ENCODE measurements at places on chromosomes 1 and 21.
A peak's percentile ranks its signal among the peaks of the same experiment; 100 is the strongest.

GRCh38 chr1:37636435-37636834 is 1.7 kb upstream of the RSPO1 start:
- no peak overlapping the region for H3K4me3 ChIP-seq
- no peak overlapping the region for H3K27ac ChIP-seq
- peaks cover 94% of the 10 kb centered on the region for H3K27me3 ChIP-seq
- H3K4me1 ChIP-seq, result peaks cover 10% of the 10 kb centered on the region

DNA sequence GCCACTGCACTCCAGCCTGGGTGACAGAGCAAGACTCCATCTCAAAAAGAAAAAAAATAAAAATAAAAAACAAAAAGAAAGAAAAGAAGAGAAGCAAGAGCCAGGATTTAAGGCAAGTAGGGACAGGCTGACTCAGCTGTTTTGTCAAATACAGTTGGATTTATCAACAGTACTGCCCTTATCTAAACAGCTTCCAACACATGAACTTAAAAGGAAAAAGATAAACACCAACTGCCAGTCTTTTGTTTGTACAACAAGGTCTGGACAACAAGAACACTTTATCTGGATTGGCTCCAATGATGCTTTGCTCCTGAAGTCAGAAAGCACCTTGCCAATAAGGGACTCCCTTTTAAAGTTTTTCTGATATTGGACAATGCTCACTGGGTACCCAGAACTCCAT is 886.0 kb downstream of the ADGRL2 start:
- DNase-seq, result no peak
- no peaks in the 10 kb centered on the region for H3K36me3 ChIP-seq
- no peaks in the 10 kb centered on the region for H3K27me3 ChIP-seq

GRCh38 chr1:36151134-36151844 is 2.0 kb upstream of the TRAPPC3 start:
- H3K36me3 ChIP-seq, result peaks cover 3% of the 10 kb centered on the region
- no peaks in the 10 kb centered on the region for H3K27me3 ChIP-seq
- DNase-seq, result no peak
- H3K4me3 ChIP-seq, result peak overlapping the region; percentile 60
- H3K27ac ChIP-seq, result peak overlapping the region; percentile 79
- peaks cover 16% of the 10 kb centered on the region for H3K4me1 ChIP-seq

GRCh38 chr1:58755468-58755872 is 28.4 kb downstream of the JUN start:
- no peak overlapping the region for H3K4me3 ChIP-seq
- no peaks in the 10 kb centered on the region for H3K27me3 ChIP-seq
- H3K36me3 ChIP-seq, result no peaks in the 10 kb centered on the region
- H3K4me1 ChIP-seq, result peaks cover 16% of the 10 kb centered on the region
- peak; percentile 95 for DNase-seq

- H3K27me3 ChIP-seq, result no peaks in the 10 kb centered on the region
- DNase-seq, result peak; percentile 56
- no peak overlapping the region for H3K27ac ChIP-seq
- H3K4me3 ChIP-seq, result no peak overlapping the region
- H3K36me3 ChIP-seq, result no peaks in the 10 kb centered on the region
- no peaks in the 10 kb centered on the region for H3K4me1 ChIP-seq
Observed at GRCh38 chr1:196317535-196318522, 290.4 kb downstream of the KCNT2 start.

GRCh38 chr1:202685641-202686040 is 24.6 kb downstream of the SYT2 start:
- H3K4me3 ChIP-seq, result no peak overlapping the region
- H3K36me3 ChIP-seq, result no peaks in the 10 kb centered on the region
- peaks cover 69% of the 10 kb centered on the region for H3K27me3 ChIP-seq
- no peak overlapping the region for H3K27ac ChIP-seq
- H3K4me1 ChIP-seq, result no peaks in the 10 kb centered on the region
- no peak for DNase-seq

DNA sequence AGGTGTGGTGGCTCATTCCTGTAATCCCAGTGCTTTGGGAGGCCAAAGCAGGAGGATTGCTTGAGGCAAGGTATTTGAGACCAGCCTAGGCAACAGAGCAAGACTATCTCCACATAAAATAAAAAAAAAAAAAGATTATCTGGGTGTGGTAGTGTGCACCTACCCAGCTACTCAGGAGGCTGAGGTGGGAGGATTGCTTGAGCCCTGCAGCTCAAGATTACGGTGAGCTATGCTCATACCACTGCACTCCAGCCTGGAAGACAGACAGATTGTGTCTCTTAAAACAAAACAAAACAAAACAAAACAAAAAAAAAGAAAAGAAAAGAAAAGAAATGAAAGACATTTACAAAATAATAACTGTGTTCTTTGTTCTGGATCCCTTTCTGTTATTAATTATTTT is 6.1 kb upstream of the TLCD4 start:
- no peak overlapping the region for H3K27ac ChIP-seq
- DNase-seq, result no peak
- no peaks in the 10 kb centered on the region for H3K4me1 ChIP-seq

GRCh38 chr1:236904892-236905741 is 99.1 kb downstream of the MT1HL1 start:
- peaks cover 16% of the 10 kb centered on the region for H3K36me3 ChIP-seq
- H3K4me1 ChIP-seq, result no peaks in the 10 kb centered on the region
- H3K27me3 ChIP-seq, result no peaks in the 10 kb centered on the region
- peak; percentile 24 for DNase-seq
- no peak overlapping the region for H3K4me3 ChIP-seq
- no peak overlapping the region for H3K27ac ChIP-seq

DNA sequence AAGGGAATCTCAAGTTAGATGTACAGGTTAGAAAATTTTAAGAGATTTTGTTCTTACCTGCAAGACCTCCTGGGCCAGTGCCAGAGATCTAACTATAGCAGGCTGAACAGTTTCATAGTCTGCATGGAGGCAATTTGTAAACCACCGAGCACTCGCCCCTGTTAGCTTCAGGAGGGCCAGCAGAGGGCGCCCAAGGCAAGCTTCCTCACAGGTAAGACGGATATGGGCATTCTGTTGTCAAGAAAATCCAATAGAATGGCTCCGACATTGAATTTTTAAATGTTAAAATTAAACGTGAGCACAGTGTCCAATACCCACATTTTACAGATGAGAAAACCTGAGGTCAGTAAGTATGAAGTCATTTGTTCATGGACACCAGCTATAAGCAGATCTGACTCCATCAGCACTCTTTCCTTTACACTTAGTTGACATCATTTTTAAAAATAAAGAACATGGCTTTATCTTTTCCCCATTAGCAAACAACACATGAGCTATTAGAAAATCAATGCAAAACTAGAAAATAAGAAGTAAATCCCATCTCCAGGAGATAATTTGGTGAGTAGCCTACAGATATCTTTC is 2.2 kb downstream of the REG4 start:
- H3K4me1 ChIP-seq, result no peaks in the 10 kb centered on the region
- no peak overlapping the region for H3K4me3 ChIP-seq
- DNase-seq, result peak; percentile 81
- no peaks in the 10 kb centered on the region for H3K36me3 ChIP-seq

DNA sequence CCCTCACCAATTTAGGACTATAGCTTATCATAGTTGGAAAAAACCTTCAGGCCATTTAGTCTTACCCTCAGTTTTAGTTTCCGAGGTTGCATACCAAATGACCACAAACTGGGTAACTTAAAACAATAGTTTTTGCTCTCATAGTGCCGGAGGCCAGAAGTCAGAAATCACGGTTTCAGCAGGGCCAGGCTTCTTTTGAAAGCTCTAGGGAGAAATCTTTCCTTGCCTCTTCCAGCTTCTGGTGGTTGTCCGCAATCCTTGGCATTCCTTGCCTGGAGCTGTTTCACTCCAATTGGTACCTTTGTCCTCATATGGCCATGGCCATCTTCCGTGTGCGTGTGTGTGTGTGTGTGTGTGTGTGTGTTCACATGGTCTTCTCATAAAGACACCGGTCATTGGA is 12.4 kb upstream of the PLXNA2 start:
- no peak for DNase-seq
- no peak overlapping the region for H3K4me3 ChIP-seq
- H3K4me1 ChIP-seq, result no peaks in the 10 kb centered on the region

DNA sequence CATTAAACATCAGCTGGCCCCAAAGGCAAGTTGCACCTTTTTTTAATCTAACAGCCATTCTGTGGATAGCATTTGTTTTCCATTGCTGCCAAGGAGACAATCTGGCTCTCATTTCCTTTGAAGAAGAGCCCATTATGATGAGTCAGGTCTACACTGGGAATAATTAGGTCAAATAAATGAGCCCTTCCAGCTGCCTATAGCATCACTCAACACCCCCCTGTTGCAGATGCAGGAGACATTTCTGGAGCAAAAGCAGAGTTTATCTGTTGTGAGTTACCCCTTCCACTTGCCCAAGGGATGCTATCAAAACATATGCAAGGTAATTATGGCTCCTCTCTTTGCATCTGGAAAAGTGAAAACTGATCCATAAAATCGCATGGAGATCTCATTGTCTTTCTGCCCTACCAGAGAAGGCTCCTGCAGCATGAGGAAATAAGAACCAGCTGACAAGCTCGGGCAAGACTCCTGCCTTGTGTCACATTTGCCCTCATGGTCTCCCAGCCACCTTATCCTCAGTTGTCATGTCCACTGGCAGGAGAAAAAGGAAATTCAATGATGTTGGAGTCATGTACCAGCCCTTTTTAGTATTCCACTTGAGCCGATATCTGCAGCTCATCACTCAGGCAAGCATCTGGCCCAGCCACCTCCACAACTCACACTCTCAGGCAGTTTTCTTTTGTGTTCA is 135.9 kb downstream of the SLC30A10 start:
- peaks cover 2% of the 10 kb centered on the region for H3K27me3 ChIP-seq
- no peaks in the 10 kb centered on the region for H3K36me3 ChIP-seq
- H3K4me3 ChIP-seq, result no peak overlapping the region
- H3K27ac ChIP-seq, result no peak overlapping the region
- DNase-seq, result no peak
- no peaks in the 10 kb centered on the region for H3K4me1 ChIP-seq

DNA sequence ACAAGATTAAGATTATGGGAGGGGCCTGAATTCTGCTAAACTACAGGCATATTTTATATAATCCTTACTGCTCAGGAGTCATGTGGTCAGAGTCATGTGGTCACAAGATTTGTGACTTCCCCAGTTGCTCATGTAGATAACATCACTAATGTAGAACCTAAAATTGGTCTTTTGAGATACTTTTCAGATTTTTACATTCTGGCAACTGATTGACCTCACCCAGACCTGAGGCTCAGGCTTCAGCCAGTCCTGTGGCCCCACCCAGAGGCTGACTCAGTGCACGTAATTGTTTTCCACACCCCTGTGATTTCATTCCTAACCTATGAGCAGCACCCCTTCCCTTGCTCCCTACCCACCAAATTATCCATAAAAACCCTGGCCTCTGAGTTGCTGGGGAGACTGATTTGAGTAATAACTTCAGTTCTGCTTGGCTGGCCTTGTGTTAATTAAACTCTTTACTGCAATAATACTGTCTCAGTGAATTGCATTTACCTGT is 41.7 kb upstream of the ZNF326 start:
- no peaks in the 10 kb centered on the region for H3K27me3 ChIP-seq
- peak; percentile 92 for DNase-seq
- H3K4me1 ChIP-seq, result peaks cover 20% of the 10 kb centered on the region

- H3K4me3 ChIP-seq, result no peak overlapping the region
- H3K4me1 ChIP-seq, result no peaks in the 10 kb centered on the region
- no peak for DNase-seq
- H3K27ac ChIP-seq, result no peak overlapping the region
- no peaks in the 10 kb centered on the region for H3K27me3 ChIP-seq
Observed at GRCh38 chr1:20893931-20894330, 106.8 kb upstream of the HP1BP3 start.

GRCh38 chr21:25836396-25836795 is 101.6 kb downstream of the GABPA start:
- H3K4me1 ChIP-seq, result no peaks in the 10 kb centered on the region
- DNase-seq, result no peak
- H3K27me3 ChIP-seq, result no peaks in the 10 kb centered on the region
- no peak overlapping the region for H3K4me3 ChIP-seq
- H3K27ac ChIP-seq, result no peak overlapping the region
- no peaks in the 10 kb centered on the region for H3K36me3 ChIP-seq

- H3K4me3 ChIP-seq, result peak overlapping the region; percentile 67
- no peaks in the 10 kb centered on the region for H3K36me3 ChIP-seq
- H3K27me3 ChIP-seq, result no peaks in the 10 kb centered on the region
- peaks cover 10% of the 10 kb centered on the region for H3K4me1 ChIP-seq
- H3K27ac ChIP-seq, result no peak overlapping the region
Observed at GRCh38 chr1:31802190-31803150, 13.4 kb downstream of the SPOCD1 start.
